ENCODE measurements at places on chromosomes 3 and 15.

DNA sequence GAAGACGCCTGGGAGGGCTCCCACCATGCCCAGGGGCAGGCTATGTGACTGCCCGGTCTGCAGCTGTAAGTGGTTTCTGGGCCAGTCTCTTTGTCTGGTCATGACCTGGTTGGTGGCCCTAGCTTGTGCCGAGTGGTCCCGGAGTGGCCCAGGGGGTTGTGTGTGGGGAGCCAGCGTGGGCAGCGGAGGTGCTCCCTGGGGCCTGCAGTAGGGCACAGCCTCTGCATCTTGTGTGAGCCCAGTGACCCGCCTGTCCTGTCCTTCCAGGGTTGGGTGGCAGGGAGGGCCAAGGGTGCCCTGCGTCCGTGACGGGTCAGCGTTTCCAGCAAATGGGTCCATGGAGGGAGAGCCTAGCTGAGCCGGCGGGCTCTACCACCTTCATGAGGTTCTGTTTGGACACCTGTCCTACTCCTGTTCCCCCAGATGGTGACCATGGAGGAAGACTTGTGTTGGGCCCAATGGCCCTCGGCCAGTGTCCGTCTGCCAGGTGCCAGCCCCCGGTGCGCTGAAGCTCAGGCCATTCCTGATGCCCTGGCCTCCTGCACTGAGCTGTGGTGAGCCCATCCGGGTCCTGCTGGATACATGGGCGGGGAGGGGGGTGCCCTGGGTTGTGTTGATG lies 215.4 kb downstream of the SNRPN start:
- no peak for DNase-seq

GRCh38 chr3:57389271-57389670 lies 96.8 kb upstream of the ASB14 start:
- no peak for DNase-seq

- DNase-seq: no peak
Observed at GRCh38 chr3:19645093-19645492, 288.9 kb downstream of the EFHB start.

GRCh38 chr3:100252001-100252400 lies 8.8 kb upstream of the TBC1D23 start:
- DNase-seq: no peak

GRCh38 chr3:182980204-182981037 lies at the start of gene DCUN1D1:
Gene DCUN1D1 (minus strand): TSS chr3:182980538. CDS start chr3:182980489, 49 bp downstream.
- DNase-seq: peak; percentile 7

DNA sequence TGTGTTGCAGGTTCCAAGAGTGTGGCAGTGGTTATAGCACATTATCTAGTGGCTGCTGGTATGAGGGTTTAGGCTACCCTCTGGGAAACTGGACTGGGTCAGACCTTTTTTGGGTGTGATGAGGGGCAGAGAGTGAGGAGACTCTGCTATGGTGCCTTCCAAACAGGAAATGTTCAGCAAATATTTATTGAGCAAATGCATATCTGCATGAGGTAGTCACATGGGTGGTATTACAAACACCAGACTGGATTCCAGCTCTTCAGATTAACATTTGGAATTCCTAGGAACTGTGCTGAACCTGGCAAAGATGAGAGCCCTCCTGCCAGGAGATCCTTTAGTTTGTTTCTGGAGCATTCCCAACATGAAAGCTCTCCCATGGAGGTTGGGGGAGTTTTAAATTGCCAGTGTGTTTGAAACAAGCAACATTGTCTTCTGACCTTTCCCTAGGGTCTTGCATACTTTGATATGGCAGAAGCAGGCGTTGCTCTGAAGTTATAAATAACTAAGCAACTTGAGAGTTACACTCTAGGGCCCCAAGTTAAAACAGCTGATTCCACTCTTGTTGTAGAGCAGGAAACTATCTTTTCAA lies 341.2 kb upstream of the C2CD4B start:
- no peak for DNase-seq

DNA sequence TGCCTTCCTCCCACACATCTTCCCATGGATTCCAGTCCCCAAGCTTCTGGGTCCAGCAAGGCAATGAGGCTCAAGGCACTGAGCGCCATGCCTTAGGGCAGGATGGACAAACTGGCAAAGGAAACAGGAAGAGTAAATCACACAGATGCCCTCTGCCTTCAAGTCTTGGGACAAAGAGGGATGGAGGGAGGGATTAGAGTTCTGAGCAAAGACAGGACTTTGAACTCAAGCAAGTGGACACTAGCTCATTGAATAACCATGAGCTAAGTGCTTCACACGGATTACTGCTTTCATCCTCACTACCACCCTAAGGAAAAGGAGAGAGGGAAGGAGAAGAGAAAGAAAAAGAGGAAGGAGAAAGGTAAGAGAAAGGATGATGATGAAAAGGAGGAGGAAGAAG lies 7.6 kb upstream of the THBS1 start:
- no peak for DNase-seq

GRCh38 chr3:44104668-44105321 lies 136.9 kb upstream of the TOPAZ1 start:
- peak; percentile 40 for DNase-seq

- no peak for DNase-seq
Observed at GRCh38 chr3:70889162-70890019, 577.0 kb upstream of the MDFIC2 start.

GRCh38 chr3:29773481-29773880 lies 492.6 kb downstream of the RBMS3 start:
- no peak for DNase-seq

DNA sequence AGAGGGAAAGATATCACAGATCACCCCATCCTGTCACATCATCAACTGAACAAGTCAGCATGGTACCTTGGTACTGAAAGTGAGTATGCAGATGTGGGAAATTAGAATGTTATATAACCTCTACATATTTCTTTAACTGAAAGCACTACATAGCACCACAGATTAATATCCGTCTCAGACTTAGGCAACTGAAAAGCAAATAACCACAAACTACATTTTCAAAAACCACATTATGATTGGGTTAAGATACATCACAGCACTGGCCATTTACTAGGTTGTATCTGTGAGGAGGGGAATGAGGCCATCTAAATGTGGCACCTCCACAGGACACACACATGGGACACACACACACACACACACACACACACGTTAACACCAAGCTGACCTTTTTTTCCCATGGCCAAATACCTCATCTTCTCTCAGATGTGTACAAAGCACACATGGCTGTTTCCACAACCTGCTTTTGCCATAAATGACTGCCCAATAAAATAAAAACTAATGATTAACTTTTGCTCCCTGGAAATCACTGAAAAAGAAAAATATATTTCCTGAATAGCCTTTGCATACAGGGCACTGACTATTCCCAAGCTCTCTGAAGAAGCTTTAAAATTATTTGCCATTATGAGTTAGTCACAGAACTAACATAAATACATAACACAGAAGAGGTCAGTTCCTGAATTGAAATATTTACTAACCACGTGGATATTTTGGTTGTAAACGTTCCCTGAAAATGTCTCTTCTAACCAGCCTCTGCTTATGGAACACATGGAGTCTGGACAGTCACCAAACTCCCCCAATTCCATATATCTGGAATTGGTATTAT lies 60.1 kb downstream of the SUMF1 start:
- no peak for DNase-seq

DNA sequence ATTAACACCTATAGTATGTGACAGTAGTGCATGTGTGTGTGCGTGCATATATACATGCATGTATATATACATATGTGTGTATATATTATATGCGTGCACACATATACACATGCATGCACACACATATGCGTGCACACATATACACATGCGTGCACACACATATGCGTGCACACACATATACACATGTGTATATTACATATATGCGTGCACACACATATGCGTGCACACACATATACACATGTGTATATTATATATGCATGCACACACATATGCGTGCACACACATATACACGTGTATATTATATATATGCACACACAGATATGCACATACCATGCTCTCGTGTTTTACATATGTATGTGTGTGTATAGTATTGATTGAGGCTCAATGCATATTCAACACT lies 42.0 kb upstream of the MAP3K13 start:
- no peak for DNase-seq

- DNase-seq: no peak
Observed at GRCh38 chr3:39251576-39251975, 28.3 kb downstream of the CX3CR1 start.
